ENCODE measurements at places on chromosomes 1 and 21.
A peak's percentile ranks its signal among the peaks of the same experiment; 100 is the strongest.

- no peak for DNase-seq
Observed at GRCh38 chr1:110227774-110228173, 17.7 kb downstream of the KCNC4 start.

GRCh38 chr1:184524248-184524647 lies 137.4 kb downstream of the C1orf21 start:
- DNase-seq = no peak

DNA sequence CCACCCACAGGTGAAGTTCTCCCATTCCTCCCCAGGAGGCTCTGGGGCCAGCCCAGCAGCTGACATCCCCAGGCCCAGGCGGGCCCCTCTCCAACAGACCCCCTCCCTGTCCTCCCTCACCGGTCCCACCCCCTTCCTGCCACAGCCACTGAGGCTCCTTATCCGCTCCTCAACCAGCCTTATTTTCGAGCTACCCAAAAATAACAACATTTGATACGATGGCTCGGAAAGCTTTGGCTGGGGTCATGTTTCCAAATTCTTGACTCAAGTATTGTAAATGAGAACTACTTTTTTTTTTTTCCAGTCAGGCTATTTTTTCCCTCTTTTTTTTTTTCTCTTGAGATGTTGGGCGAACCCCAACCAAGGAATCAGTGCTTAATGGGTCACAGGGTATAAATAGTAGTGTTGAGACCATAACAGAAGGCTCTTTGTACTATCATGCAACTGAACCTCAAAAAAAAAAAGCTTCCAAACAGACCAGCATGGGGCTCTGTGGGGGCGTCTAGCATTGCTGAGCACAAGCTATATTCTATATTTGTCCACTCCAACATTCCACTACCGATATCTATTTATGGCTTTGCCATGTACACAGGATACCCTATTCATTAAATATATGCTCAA lies 27.2 kb downstream of the IRF2BP2 start:
- peak; percentile 50 for DNase-seq

- no peak for DNase-seq
Observed at GRCh38 chr1:48033495-48034045, 36.4 kb upstream of the TRABD2B start.

DNA sequence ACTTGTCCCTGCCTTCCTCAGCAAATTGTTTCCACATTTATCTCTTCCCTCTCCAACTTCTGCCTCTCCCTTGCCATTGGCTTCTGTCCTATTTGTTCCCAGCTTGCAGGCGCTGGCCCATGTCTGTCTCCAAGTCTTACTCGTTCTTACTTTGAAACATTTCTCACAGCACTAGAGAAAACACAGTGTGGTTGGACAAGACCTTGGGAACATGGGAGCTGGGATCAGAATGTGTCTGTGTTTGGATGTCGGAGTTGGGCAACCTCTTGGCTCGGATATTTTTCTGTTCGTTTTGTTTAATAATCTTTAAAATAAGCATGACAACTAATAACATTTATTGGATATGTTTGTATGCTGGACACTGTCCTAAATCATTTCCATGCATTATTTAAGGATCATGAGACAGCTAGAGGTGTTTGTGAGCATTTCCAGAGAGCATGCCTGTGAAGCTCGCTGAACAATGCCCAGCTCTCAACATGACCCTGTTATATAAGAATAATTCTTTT lies 5.9 kb upstream of the BRWD1 start:
- no peak for DNase-seq

GRCh38 chr1:118262865-118263264 lies 77.8 kb upstream of the SPAG17 start:
- DNase-seq = no peak

DNA sequence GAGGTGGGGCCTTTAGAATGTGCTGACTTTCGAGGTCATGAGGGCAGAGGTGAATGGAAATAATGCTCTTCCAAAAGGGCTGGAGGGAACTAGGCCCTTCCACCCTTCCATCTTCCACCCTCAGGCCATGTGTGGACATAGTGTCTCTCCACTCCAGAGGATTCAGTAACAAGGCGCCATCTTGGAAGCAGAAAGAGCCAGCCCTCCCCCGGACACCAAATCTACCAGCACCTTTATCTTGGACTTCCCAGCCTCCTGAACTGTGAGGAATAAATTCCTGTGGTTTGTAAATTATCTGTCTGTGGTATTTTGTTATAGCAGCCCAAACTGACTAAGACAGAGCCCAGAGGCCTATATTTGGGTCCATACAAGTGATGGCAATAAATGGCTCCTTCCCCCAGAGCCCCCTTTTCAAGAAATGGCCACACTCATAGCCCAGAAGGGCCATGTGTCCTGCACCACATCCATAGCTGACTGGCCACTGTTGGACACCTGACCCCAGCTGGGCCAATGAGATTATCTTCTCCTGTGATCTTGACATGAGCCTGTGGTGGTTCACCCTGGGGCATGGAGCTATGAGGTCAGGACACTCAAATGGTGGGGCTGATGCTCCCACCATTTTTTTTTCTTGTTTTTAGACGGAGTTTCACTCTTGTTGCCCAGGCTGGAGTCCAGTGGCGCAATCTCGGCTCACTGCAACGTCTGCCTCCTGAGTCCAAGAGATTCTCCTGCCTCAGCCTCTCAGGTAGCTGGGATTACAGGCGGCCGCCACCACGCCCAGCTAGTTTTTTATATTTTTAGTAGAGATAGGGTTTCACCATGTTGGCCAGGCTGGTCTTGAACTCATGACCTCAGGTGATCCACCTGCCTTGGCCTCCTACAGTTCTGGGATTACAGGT lies 114.9 kb downstream of the RRAGC start:
- no peak for DNase-seq

DNA sequence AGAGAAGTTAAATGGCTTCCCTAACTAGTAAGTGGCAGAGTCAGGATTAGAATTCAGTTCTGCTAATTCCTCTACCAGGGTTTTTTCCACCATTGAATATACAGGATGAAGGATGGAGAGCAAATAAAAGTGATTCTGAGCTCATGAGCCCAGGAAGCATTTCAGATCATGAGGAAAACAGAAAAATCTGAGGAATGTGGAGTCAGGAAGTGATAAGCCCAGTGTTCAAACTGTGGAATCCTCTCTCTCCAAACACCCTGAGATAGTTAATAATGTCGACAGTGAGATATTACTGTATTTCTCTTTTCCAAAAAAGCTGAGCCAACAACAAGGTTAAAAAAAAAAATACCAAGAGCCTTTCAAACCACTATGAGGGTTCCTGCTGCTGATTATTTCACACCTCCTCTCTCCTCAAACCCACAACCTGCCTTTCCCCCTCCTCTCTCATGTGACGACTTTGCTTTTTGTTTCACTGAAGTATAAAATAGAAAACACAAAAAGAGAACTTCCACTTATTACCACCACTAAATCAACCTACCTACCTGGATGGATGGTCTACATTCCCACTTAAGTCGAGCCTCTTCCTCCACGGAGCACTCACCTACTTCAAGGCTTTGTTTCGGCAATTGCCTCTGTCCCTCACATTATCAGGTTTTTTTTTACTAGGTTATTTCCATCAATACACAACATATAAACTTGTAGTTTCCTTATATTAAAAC lies 8.9 kb downstream of the SLAMF1 start:
- DNase-seq = no peak

- no peak for DNase-seq
Observed at GRCh38 chr1:156101880-156102279, 12.6 kb upstream of the LMNA start.

GRCh38 chr1:7121622-7121988 lies 336.4 kb downstream of the CAMTA1 start:
- DNase-seq = peak; percentile 73

GRCh38 chr1:108561689-108562326 lies 1.9 kb downstream of the EEIG2 start:
- peak; percentile 69 for DNase-seq

GRCh38 chr1:1420654-1421141 lies 378 bp downstream of the ANKRD65 start:
- no peak for DNase-seq

DNA sequence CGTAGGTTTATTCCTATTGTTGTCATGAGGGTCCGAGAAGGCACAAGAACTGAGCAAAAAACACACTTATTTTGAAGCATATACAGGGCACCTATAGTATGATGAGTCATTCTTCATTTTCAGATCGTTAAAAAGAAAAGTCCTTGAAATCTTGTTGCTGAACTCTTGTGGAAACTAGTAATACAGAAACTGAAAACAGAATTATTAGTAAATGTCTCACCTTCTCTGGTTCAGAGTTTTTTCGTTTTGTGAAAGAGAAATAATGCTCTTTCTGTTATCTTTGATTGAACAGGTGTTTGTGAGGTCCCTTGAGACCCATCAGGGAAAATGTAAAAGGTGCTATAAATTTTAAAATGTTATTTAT lies 102.0 kb upstream of the COA6 start:
- DNase-seq = no peak

- no peak for DNase-seq
Observed at GRCh38 chr1:182795563-182796228, 6.1 kb downstream of the NPL start.

DNA sequence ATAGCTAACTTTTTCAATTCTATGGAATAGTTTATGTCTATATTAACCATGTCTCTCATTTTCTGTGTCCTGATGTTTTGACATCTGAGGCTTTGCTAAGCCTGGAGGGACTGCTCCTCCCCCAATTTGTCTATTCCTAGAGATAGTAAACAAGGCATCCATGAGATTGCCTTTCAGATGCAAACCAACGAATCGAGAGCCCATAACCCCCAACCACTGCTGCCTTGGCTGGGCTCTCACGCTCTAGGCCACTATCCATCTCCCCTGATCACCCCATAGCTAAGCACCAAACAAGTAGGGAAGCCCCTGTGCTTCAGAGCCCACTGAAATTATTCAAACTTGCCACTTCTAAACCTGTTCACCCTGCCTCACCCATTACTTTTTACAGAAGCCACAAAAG lies 437.7 kb downstream of the SETD4 start:
- no peak for DNase-seq

- no peak for DNase-seq
Observed at GRCh38 chr1:43668956-43669355, 19.0 kb downstream of the KDM4A start.

DNA sequence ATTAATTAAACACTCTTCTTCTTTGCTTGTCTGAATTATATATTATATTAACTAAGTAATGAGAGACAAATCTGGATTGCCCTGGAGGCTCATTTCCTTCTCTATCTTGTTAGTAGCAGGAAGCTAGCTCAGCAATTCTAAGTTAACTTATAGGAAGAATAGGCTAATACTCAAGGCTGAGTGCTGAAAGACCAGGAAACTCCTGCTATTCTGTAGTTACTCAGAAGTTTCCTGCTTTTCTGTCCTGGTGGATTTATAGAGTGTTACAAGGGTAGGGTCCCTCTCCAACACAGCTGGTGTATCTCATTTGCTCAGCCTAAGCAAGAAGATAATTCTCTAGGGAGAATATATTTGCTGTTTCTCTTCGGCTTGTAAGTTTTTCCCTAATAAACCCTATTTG lies 29.2 kb downstream of the HSPA13 start:
- DNase-seq = no peak

DNA sequence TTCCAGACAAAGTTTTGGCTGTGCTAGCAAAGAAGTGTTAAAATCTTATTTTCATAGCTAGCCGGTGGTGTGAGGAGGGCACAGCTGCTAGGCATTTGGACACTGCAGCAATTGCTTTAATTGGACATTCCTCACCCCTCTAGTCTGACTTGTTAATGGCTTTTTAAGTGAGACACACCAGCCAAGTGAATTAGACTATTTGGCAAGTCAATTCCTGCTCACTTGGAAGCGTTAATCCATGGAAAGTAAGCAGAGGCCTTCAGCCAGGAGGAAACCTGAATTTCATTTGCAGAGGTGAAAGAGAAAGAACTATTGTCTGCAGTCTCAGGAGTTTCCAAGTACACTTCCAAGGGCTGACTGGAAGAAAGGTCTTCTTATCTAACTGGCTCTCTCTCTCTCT lies 175.7 kb downstream of the ST6GALNAC3 start:
- no peak for DNase-seq

DNA sequence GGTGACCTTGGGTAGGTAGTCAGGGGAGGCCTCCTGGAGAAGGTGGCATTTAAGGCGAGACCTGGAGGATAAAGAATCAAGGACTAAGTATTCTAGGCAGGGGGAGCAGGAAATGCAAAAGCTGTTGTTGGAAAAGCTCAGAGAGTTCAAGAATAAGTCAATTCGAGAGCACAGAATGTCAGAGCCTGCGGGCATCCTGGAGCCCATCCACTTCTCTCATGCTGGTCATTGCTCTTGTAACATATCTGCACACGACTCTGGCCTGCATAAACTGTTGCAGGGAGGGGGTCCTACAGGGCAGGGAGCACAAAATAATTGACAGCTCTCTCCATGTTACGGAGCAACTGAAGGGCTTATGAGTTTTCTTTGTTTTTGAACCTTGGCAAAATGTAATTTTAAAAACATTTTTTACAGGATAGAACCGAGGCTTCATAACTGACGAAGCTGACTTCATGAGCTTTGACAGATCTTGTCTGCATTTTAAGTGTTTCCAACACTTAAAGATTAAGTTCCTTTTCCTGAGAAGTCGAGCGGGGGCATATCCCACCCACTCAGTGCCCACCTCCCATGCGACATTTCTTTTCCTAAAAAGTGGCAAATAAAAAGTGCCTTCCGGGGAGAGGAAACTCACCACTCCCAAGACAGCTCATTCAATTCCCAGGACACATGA lies 4.2 kb downstream of the PLA2G5 start:
- no peak for DNase-seq

DNA sequence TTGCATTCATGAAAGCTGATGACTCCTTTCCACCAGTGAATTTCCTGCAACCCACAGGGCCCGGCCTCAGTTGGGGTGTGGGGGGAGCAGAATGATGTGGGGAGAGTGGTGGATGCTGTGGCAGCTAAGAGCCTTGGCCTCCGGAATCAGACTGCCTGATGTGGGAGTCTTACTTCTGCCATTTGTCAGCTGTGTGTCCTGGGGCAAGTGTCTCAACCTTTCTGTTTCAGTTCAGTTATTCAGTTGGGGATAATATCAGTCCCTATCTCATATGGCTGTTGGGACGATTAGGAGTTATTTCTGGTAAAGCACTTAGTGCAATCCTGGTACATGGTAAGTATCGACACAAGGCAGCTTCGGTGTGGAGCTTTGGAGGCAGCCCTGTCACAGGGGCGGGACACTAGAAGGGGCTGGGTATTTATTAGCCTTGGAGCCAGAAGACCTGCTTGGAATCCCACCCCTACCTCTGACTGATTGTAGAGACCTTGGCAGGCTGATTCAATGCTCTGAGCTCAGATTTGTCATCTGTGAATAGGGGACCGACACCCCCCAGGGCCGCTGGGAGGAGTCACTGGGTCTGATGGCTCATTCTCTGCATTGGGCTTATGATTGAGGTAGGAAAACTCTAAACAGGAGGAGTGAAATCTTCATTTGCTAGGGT lies 19.6 kb downstream of the ARHGEF10L start:
- DNase-seq = no peak

- DNase-seq = peak; percentile 31
Observed at GRCh38 chr21:38820471-38821239, 14.9 kb downstream of the ETS2 start.

All from left cardiac atrium (tissue), 4 donors.